ENCODE measurements at places on chromosomes 1 and 21. TPM values are rescaled to one million over a fixed set of nuclear protein-coding genes. Genes with fewer than 3 reads are reported as not detected.

ATAD3A gene
- total RNA-seq = 28.3 TPM

PODN gene
- total RNA-seq = 13.3 TPM

C1orf216 gene
- total RNA-seq = 11.1 TPM

FOXD3 gene
- total RNA-seq = not detected

OR2T11 gene
- total RNA-seq = not detected

FAM43B gene
- total RNA-seq = 35.4 TPM

C1orf159 gene
- total RNA-seq = 11.0 TPM

AGT gene
- 19.3 TPM for total RNA-seq

HCN3 gene
- total RNA-seq = 4.1 TPM

- no peaks in the 10 kb centered on the region for H3K4me1 ChIP-seq
- no peak for DNase-seq
- H3K27me3 ChIP-seq = no peaks in the 10 kb centered on the region
Measured at GRCh38 chr1:219430419-219430818, 182.5 kb downstream of the ZC3H11B start.

GRCh38 chr1:228647523-228648444, 87.5 kb upstream of the RHOU start:
- H3K27ac ChIP-seq = no peak overlapping the region
- no peak overlapping the region for H3K4me3 ChIP-seq
- DNase-seq = peak; percentile 43
- H3K27me3 ChIP-seq = peaks cover 17% of the 10 kb centered on the region

- H3K27me3 ChIP-seq = no peaks in the 10 kb centered on the region
- peaks cover 93% of the 10 kb centered on the region for H3K4me1 ChIP-seq
- no peak overlapping the region for H3K27ac ChIP-seq
- no peak for DNase-seq
- no peak overlapping the region for H3K4me3 ChIP-seq
Measured at GRCh38 chr1:207815913-207816291, 64.0 kb downstream of the CD46 start.

DNA sequence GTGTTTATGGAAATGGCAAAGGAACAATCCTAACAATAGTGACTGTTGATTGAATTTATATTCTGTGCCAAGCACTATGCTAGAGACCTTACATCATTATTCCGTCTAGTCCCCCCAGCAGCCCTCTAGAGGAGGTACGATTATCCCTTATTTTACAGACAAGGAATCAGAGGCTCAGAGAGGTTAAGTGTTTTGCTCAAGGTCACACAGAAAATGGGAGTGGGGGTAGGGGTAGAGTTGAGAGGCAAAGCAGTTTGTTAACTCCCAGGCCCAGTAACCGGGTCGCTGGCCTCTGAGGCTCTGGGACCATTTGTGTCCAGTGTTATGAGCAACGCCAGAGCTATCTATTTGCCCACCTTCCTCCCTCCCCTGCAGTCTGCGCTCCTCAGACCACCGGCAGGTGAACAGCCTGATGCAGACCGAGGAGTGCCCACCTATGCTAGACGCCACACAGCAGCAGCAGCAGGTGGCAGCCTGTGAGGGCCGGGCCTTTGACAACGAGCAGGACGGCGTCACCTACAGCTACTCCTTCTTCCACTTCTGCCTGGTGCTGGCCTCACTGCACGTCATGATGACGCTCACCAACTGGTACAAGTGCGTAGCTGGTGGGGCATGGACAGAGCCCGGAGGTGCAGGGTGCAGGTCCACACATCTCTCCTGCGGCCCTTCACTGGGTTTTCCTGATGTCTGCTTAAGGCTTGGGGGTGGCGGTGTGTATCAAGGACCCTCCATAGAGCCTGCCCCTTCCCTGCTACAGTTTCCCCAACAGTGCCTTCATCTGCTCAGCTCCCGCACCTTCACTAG, 19.8 kb downstream of the SERINC2 start:
- H3K36me3 ChIP-seq = no peaks in the 10 kb centered on the region
- H3K4me3 ChIP-seq = no peak overlapping the region
- no peaks in the 10 kb centered on the region for H3K27me3 ChIP-seq

GRCh38 chr1:11515368-11516300, 36.7 kb downstream of the DISP3 start:
- no peak overlapping the region for H3K27ac ChIP-seq
- DNase-seq = no peak
- H3K4me1 ChIP-seq = no peaks in the 10 kb centered on the region
- no peak overlapping the region for H3K4me3 ChIP-seq

DNA sequence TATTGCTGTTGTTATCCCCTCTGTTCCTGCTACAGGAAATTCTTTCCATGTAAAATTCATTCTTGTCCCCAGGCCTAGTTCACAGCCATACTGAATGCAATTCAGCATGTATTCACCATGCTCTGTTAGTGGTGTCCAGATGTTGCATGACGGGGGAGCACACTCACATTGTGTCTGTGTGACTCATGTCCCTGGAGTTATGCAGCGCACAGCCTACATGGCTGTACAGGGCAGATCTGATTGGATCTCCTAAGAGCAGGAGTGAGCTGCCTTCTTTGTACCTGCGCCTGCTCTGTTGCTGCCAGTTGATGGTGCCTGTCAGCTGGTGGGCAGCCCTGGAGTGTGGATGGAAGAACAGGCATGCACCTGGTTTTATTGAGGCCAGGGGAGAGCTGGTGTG, 17.6 kb downstream of the HTR6 start:
- H3K36me3 ChIP-seq = no peaks in the 10 kb centered on the region
- no peak overlapping the region for H3K27ac ChIP-seq
- H3K27me3 ChIP-seq = no peaks in the 10 kb centered on the region
- no peak overlapping the region for H3K4me3 ChIP-seq
- DNase-seq = no peak
- H3K4me1 ChIP-seq = no peaks in the 10 kb centered on the region

DNA sequence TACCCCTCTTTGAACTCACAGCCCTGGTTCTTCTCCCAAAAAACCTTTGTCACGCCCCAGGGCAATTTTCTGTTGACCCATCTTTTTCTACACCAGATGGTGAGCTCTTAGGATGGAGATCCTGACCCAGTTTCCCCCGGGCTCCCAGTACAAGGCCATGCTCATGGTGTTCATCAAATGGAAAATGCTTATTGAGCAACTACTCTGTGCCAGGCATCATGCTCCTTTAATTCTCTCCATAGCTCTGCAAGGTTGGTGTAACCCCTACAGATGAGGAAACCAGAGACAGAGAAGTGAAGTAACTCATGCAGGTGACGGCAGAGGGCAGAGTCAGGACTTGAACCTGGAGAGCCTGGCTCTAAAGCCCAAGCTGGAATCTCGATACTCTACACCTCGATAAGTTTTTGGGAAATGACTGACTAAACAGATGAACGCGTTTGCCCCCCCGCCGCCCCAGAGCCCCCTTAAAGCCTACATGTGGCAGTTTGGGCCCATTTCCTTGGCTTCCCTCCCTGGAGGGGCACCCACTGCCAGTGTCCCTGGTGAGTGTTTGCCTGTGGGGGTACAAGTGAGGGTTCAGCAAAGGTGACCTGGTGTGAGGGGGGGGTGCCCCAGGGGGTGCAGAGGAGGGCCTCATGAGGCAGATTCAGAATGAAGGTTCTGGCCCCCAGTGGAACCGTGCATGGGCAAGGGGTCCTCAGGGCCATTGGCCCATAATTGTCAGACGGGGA, 30.2 kb upstream of the RUNX3 start:
- H3K27me3 ChIP-seq = no peaks in the 10 kb centered on the region
- H3K4me3 ChIP-seq = no peak overlapping the region
- H3K27ac ChIP-seq = no peak overlapping the region
- no peak for DNase-seq

DNA sequence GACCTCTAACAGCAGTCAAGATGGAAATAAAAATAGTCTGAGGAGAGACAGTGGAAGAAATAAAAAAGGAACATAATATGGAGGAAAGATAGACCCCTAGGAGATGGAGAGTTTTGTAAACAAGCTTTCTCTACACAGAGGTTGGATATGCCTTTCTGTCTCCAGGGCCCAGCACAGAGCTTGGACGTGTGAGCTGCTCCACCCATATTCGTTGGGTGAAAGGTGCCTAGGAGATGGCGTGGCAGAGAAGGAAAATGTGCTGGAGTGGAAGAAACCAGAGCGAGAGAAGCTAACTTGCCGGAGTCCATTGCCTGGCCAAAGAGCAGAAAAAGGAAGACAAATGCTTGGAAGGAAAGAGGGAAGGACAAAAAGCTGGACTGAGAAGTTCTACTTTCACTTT, 78.3 kb upstream of the LMO4 start:
- no peaks in the 10 kb centered on the region for H3K27me3 ChIP-seq
- H3K27ac ChIP-seq = no peak overlapping the region
- H3K4me3 ChIP-seq = no peak overlapping the region
- DNase-seq = no peak

DNA sequence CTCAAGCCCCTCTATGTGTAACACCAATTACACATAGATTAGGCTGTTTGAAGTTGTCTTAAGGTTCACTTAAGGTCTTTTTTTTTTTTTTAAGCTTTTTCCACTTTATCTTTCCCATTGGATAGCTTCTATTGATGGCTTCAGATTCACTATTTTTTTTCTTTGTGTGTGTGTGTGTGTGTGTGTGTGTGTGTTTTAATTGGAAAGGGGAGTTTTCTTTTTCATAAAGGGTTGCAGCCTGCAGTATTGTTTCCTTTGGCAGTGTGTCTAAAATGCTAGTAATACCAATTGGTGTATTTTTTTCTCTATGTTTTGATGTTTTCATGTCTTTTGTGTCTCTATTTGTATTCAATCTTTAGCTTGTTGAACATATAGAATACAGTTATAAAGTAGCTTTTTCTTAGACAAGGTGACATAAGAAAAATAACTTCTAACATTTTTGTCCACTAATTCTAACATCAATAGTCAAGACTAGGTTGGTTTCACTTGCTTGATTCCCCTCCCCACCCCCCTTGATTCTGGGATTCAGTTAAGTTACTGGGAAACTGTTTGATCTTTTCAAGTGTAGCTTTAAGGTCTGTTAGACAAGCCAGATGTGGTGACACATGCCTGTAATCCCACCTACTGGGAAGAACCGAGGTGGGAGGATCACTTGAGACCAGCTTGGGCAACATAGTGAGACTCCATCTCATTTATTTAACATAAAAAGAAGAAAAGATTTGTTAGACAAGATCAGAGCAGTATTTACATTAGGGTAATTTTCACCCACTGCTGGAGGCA, 21.4 kb downstream of the PRRC2C start:
- H3K27ac ChIP-seq = no peak overlapping the region
- no peak overlapping the region for H3K4me3 ChIP-seq
- H3K27me3 ChIP-seq = no peaks in the 10 kb centered on the region
- no peaks in the 10 kb centered on the region for H3K36me3 ChIP-seq

DNA sequence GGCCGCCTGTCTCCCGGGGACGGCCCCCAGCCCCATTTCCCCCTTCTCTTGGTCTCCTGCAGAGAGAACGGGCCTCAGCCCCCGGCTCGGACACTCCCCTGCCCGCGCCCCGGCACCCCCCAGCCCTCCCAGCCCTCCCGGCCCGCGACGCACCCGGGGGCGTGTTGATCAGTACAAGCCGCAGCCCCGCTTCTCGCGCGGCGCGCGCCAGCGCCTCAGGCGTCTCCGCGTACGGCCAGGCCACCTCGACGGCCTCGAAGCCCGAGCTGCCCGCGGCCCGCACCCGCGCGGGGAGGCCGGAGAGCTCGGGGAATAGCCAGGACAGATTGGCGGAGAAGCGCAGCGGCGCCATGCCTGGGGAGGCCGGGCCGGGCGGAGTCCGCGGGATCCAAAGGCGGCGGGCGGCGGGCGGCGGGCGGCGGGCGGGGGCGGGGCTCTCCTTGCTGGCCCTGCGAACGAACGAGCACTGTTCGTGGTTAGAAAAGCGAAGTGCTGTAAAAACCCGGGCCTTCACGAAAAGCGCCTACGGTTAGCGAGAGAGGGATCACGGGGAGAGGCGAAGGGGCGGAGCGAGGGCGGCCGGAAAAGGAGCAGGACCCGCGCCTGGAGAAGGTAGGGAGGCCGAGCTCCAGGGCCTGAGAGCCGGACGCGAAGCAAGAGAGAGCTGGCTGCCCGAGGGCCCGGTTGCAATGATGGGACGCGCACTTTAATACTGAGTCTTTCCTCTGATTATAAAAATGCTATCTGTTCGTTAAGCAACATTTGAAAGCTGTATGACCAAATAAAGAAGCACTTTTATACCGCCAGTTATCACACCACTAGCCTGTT, at the start of gene HYI:
Gene HYI (minus strand): TSS at position 490 of the 828 bp plus-strand sequence. CDS start 138 bp downstream, at position 352.
- DNase-seq = peak; percentile 90
- H3K36me3 ChIP-seq = no peaks in the 10 kb centered on the region
- no peaks in the 10 kb centered on the region for H3K27me3 ChIP-seq
- H3K4me3 ChIP-seq = no peak within 1 kb of the TSS

GRCh38 chr1:47621977-47622376, 184.1 kb downstream of the FOXD2 start:
- H3K27ac ChIP-seq = no peak overlapping the region
- H3K27me3 ChIP-seq = no peaks in the 10 kb centered on the region
- no peak overlapping the region for H3K4me3 ChIP-seq
- no peak for DNase-seq
- H3K36me3 ChIP-seq = no peaks in the 10 kb centered on the region

GRCh38 chr1:224490549-224491537, 56.2 kb upstream of the WDR26 start:
- H3K27me3 ChIP-seq = no peaks in the 10 kb centered on the region
- no peak for DNase-seq
- H3K27ac ChIP-seq = no peak overlapping the region
- no peaks in the 10 kb centered on the region for H3K36me3 ChIP-seq
- H3K4me1 ChIP-seq = no peaks in the 10 kb centered on the region

DNA sequence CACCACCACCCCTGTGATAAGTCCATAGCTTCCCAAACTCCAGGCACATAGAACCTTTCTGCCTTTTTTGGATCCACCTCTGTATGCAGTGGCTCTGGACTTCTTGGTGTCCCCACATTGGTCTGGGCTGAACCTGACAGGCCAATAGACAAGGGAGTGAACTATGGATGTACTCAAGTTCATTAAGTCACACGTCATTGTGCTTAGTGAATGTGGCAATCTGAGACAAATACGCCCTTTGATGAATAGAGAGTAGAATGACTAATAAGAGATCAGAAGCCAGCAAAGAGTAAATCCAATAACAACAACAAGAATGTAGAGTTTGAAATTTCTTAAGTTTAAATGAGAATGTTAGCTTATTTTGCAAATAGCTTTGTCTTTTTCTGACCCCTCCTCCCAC, 114.8 kb downstream of the ST6GALNAC3 start:
- H3K4me1 ChIP-seq = no peaks in the 10 kb centered on the region
- no peak overlapping the region for H3K27ac ChIP-seq
- H3K36me3 ChIP-seq = no peaks in the 10 kb centered on the region
- DNase-seq = no peak

DNA sequence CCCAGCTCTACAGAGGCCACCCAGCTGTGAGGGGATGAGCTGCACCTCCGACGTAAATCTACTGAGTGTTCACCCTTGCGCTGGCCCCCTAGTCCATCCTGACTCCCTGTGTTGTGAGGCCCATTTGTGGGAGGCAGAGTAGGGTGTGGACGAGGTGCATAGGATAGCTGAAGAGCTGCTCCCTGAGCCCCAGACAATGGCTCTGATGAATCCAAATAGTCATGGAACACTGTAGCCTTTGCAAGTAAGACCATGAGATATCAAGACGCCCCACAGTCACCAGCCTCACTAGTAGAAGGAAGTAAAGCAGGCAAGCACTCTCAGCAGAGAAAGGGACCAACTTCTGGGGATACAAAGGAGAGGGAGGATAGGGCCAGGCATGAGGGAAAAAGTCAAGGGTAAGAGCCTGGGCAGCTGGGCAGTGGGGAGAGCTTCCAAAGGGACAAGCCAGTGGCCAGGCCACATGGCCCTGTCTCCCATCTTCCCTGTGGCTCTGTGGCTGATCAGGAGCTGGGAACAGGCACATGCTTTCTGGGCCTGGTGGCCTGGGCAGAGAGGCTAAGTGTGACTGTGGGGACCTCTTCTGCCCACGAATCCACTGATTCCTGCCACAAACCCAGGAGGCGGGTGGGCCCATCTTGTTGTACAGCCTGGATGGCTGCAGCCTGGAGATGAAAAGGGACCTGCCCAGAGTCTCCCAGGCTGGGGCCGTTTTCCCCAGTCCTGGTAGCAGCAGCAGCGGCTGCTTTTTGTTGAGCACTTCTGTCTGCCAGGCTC, 55.5 kb upstream of the EPS8L3 start:
- peaks cover 36% of the 10 kb centered on the region for H3K4me1 ChIP-seq
- H3K36me3 ChIP-seq = no peaks in the 10 kb centered on the region
- peak; percentile 43 for DNase-seq

Measured in adrenal gland (tissue), 19 donors.